ENCODE measurements at places on chromosomes 3 and 15. TPM values are rescaled to one million over a fixed set of nuclear protein-coding genes. Genes with fewer than 3 reads are reported as not detected.

GRCh38 chr3:123618076-123618708 is 33.3 kb upstream of the HACD2 start:
- DNase-seq = no peak
- H3K36me3 ChIP-seq = no peaks in the 10 kb centered on the region
- no peak overlapping the region for H3K4me3 ChIP-seq
- no peak overlapping the region for H3K27ac ChIP-seq
- H3K4me1 ChIP-seq = peaks cover 4% of the 10 kb centered on the region

Gene ANAPC13
- 25.5 TPM for total RNA-seq

- no peak for DNase-seq
- no peak overlapping the region for H3K27ac ChIP-seq
- H3K27me3 ChIP-seq = no peaks in the 10 kb centered on the region
- no peaks in the 10 kb centered on the region for H3K36me3 ChIP-seq
These were observed 59.7 kb downstream of the STARD5 start for GRCh38 chr15:81264072-81264857.

GRCh38 chr3:128316481-128316891 is 150.2 kb downstream of the DNAJB8 start:
- H3K4me3 ChIP-seq = no peak overlapping the region
- no peak overlapping the region for H3K27ac ChIP-seq

DNA sequence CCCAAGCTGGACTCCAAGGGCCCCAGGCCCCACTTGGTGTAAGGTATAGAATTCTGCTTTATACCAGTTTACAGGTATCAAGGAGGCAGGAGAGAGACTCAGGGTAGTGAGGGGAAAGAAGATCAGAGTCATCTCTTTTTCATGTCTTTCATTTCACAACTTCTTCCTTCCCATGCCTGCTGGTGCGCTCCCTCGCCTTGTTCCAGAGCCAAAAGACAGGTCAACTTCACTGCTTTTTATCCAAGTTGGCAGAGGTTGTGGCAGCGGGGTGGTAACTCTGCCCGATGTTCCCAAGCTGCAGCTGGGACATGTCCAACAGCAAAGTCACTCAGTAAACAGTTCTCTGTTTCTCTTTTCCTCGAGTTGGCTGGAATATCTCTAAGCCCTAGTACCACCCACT is 86.3 kb upstream of the TCF12 start:
- no peak overlapping the region for H3K4me3 ChIP-seq
- H3K27me3 ChIP-seq = no peaks in the 10 kb centered on the region
- peak; percentile 82 for DNase-seq
- peak overlapping the region; percentile 47 for H3K27ac ChIP-seq

DNA sequence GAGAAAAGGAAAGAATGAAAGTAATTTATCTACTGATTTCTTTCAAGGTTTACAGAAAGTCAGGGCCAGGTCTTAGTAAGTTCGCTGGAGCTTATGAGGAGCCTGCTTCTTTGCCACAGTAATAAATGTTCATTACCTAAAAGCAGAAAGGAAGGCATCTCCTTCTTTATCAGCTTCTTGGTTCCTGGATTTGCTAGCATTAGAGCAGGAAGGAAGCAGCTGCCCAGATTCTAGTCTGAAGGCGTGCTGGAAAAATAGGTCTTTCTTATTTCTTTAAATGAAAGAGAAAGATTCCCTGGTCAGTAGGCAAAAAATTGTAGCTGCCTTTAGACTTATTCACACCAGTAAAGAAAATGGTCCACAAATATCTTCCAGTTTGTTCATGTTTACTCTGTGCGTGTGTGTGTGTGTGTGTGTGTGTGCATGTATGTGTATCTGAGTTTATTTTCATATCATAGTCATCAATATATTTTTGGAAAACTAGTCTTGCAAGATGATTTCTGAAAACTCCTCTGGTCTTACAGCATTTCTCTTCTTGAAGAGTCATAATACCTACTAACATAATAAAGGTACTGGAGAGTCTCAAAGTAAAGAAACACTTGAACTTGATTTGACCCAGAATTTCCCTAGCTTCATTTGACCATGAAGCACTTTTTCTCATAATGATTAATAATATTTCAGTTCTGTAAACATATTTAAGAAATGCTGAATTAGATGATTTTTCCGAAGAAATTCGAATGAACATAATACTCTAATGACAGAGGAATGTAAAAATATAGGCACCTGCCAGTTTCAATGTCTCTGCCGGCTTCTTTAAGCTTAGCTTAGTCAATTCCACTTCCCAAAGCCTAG is 255.3 kb upstream of the ZPLD1 start:
- H3K27me3 ChIP-seq = no peaks in the 10 kb centered on the region
- peaks cover 28% of the 10 kb centered on the region for H3K4me1 ChIP-seq
- H3K36me3 ChIP-seq = no peaks in the 10 kb centered on the region
- H3K27ac ChIP-seq = peak overlapping the region; percentile 9

DNA sequence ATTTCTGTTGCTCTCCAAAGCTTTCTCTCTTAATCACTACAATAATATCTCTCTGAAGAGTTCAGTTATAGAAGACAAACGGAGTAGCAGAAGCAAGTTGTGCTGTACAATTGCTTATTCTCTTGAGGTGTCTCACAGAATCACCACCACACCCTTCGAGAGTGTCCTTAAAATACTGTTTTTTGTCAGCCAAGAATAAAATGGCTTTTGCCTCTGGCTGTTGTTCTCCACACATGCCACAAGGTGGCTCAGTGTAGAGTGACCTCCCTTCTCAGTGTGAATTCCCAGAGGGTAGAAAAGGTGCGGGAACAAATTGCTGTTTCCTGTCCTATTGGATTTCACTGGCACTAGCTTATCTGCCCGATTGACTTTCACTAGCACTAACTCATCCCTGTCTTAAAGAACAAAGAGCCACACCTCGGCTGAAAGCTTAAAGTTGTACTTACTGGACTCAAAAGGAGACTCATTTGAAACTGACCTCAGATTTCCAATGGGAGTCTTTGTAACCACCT is 134.2 kb upstream of the SATB1 start:
- H3K4me3 ChIP-seq = no peak overlapping the region
- DNase-seq = peak; percentile 19
- H3K27ac ChIP-seq = no peak overlapping the region
- no peaks in the 10 kb centered on the region for H3K4me1 ChIP-seq
- no peaks in the 10 kb centered on the region for H3K27me3 ChIP-seq

DNA sequence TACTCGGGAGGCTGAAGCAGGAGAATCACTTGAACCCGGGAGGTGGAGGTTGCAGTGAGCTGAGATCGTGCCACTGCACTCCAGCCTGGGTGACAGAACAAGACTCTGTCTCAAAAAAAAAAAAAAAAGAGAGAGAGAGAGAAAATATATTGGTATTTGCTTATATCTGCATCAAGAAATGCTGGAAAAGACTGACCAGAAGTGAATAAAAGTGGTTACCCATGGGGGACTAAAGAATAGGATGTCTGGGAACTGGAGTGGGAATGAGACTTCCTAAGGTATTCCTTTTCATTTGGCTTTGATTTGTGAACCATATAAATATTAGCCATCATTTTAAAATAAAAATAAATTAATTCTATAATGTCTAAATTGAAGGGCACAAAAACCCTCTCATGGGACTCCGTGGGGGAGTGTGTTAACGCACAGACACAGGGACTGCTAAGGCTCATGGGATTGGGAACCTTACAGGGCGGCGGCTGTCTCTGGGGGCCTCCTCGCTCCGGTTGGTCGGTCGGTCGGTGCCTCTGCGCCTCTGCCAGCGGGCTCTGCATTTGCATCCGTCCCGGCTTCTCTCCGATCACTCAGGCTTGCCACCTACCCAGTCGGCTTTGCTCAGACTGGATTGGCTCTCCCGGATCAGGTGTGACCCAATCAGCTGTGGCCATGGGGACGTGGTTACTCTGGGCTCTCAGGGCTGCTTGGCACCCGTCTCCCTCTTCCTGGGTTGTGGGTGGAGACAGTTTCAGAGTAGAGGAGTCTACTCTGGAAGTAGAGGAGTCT is 12.7 kb upstream of the TSPAN3 start:
- no peaks in the 10 kb centered on the region for H3K27me3 ChIP-seq
- no peak overlapping the region for H3K4me3 ChIP-seq
- H3K27ac ChIP-seq = peak overlapping the region; percentile 2
- no peaks in the 10 kb centered on the region for H3K4me1 ChIP-seq
- peak; percentile 90 for DNase-seq

Gene OR5H14
- not detected for total RNA-seq

- DNase-seq = peak; percentile 8
- H3K27ac ChIP-seq = no peak overlapping the region
- no peaks in the 10 kb centered on the region for H3K4me1 ChIP-seq
- no peak overlapping the region for H3K4me3 ChIP-seq
These were observed 96.0 kb downstream of the TBC1D2B start for GRCh38 chr15:77981281-77982126.

- H3K4me3 ChIP-seq = no peak overlapping the region
- H3K36me3 ChIP-seq = no peaks in the 10 kb centered on the region
- DNase-seq = no peak
- no peak overlapping the region for H3K27ac ChIP-seq
These were observed 27.5 kb downstream of the GRAMD2A start for GRCh38 chr15:72169921-72170611.

DNA sequence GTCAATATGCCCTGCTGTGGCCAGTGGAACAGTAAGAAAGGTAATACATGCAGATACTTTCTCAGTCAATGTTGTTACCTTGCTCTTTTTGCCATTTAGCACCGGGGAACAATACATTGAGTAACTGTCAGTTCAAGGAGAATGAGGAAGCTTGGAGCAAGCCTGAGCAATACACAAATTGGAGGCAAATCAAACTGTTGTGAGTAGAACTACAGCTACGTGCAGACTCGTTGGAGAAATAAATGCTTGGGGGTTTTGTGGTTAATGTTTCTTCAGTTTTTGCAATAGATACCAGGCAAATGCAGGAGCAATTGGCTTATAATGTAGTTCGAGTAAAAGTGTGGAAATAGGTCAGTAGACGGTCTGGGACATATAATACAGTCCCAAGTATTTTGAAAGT is 587.3 kb upstream of the ROBO1 start:
- H3K4me1 ChIP-seq = no peaks in the 10 kb centered on the region
- no peak for DNase-seq
- H3K27me3 ChIP-seq = no peaks in the 10 kb centered on the region
- H3K4me3 ChIP-seq = no peak overlapping the region

DNA sequence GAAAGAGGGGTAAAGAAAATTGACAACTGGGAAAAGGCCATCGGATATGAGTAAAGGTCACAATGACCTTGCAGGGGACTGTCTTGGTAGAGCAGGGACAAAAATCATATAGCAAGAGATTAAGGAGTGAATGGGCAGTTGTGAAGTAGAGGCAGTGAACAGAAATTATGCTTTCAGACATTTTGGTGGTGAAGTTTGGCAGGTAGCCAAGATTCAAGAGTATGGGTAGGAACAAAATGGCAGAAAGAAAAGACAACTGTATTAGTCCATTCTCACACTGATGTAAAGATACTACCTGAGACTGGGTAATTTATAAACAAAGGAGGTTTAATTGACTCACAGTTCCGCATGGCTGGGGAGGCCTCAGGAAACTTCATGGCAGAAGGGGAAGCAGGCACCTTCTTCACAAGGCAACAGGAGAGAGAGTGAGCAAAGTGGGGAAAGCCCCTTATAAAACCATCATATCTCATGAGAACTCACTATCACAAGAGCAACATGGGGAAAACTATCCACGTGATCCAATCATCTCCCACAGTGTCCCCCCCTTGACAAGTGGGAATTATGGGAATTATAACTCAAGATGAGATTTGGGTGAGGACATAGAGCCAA is 84.0 kb downstream of the CGNL1 start:
- no peak overlapping the region for H3K4me3 ChIP-seq
- no peaks in the 10 kb centered on the region for H3K27me3 ChIP-seq
- H3K36me3 ChIP-seq = peaks cover 7% of the 10 kb centered on the region
- DNase-seq = no peak
- no peaks in the 10 kb centered on the region for H3K4me1 ChIP-seq

- H3K4me3 ChIP-seq = no peak overlapping the region
- no peak for DNase-seq
- H3K27me3 ChIP-seq = no peaks in the 10 kb centered on the region
These were observed 578.3 kb upstream of the ADAMTS9 start for GRCh38 chr3:65265942-65266590.

Gene DAZL
- not detected for total RNA-seq

- no peak for DNase-seq
- no peak overlapping the region for H3K4me3 ChIP-seq
These were observed 18.0 kb upstream of the POMGNT2 start for GRCh38 chr3:43123895-43124294.

Gene PLSCR5
- not detected for total RNA-seq

Gene DUOXA1
- total RNA-seq = 0.17 TPM

DNA sequence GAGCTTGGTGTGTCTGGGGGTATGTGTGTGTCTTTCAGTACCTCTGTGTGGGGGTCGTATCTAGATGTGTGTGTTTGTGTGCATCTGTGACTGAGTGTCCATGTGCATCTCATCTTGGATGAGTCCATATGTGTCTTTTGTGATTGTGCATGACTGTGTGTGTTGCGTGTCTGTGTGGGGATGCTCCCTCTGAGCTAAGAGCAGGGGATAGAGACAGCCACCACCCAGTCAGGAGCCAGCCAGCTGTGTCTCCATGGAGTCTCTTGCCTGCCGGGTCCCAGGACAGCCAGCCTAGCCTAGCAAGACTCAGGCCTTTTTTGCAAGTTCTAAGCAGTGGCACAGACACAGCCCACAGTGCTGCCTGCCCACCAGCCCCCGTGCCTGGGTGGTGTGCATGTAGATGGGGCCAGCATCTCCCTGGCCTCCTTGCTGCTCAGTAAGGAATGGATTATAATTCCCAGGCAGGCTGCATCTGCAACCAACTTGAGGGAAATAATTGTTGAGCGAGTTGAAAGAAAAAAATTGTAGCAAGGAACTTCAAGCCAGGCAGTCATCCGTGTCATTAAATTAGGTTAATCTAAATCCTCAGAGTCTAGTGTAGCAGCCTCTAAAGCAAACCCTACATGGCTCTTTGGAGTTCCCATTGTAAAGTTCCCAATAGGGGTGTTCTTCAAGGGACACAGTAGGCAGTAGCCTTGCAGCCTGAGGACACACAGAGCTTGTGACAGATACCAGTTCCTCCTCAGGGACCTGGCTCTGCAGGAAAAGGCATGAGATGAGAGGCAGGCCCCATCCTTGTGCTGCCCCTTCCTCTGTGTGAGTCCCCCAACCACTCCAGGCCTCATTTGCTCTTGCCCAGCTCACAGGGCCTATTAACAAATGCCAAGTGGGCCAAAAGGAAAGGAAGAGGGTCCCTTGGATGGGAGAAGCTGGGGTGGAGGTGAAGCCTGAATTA is 35.9 kb upstream of the MRPS22 start:
- DNase-seq = no peak
- no peak overlapping the region for H3K27ac ChIP-seq
